ENCODE measurements at places on chromosomes 1 and 21. TPM values are rescaled to one million over a fixed set of nuclear protein-coding genes. Genes with fewer than 3 reads are reported as not detected.

The PLA2G2D gene
- not detected for total RNA-seq

GRCh38 chr1:93722081-93723031 lies 40.7 kb upstream of the BCAR3 start:
- no peak for DNase-seq

The ECM1 gene
- total RNA-seq = 4.8 TPM

- DNase-seq = no peak
These were observed 3.0 kb downstream of the IL22RA1 start for GRCh38 chr1:24139841-24140425.

GRCh38 chr1:228742281-228742860 lies 7.1 kb downstream of the RHOU start:
- DNase-seq = no peak

The C1orf94 gene
- not detected for total RNA-seq

GRCh38 chr1:111392460-111392945 lies 35.0 kb downstream of the OVGP1 start:
- no peak for DNase-seq

Measured in Caki2 (cell line).